HCT116 (cell line): ENCODE measurements at places on chromosomes 1 and 21. TPM values are rescaled to one million over a fixed set of nuclear protein-coding genes. Genes with fewer than 3 reads are reported as not detected.

DNA sequence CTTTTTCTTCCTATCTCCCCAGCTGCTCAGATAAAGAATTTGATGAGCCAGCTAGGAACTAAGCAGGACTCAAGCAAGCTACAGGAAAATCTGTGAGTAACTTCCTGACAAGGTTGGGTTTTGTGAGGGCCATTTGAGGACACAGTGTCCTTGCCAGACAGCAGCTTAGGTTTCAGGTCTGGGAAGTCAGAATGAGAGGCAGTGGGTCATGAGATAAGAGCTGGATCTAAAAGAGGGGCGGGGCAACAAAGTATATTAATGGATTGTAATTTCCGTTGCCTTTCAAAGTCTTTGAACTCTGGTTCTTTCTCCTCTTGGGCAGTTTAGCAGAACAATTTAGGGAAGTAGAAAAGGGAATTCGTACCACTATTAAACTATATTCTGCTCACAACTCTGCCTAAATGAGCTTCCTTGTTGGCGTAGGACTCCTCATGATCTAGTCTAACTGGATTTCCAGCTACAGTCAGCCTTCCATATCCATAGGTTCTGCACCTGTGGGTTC, 16.6 kb downstream of the STX12 start:
- 0 out of 2 replicates have a peak, but pooled peaks cover 2% of the 10 kb centered on the region for H3K4me1 ChIP-seq
- peaks cover 13% of the 10 kb centered on the region; the same call in 1 of the 2 replicates for H3K36me3 ChIP-seq
- H3K27ac ChIP-seq, result no peak overlapping the region
- H3K27me3 ChIP-seq, result no peaks in the 10 kb centered on the region
- no peak overlapping the region for H3K4me3 ChIP-seq

- H3K27ac ChIP-seq, result no peak overlapping the region
- peaks cover 11% of the 10 kb centered on the region for H3K4me1 ChIP-seq
- H3K27me3 ChIP-seq, result no peaks in the 10 kb centered on the region
- DNase-seq, result no peak
Measured at GRCh38 chr1:220880726-220881506, 1.7 kb downstream of the HLX start.

Gene FAM3B
- total RNA-seq, result not detected

DNA sequence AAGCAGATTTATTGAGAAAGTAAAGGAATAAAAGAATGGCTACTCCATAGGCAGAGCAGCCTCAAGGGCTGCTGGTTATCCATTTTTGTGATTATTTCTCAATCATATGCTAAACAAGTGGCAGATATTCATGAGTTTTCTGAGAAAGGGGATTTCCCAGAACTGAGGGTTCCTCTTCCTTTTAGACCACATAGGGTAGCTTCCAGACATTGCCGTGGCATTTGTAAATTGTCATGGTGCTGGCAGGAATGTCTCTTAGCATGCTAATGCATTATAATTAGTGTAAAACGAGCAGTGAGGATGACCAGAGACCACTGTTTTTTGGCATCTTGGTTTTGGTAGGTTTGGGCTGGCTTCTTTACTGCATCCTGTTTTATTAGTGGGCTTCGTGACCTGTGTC, 16.8 kb upstream of the FMN2 start:
- no peak for DNase-seq
- H3K4me3 ChIP-seq, result no peak overlapping the region
- H3K36me3 ChIP-seq, result no peaks in the 10 kb centered on the region
- no peaks in the 10 kb centered on the region for H3K4me1 ChIP-seq
- no peaks in the 10 kb centered on the region for H3K27me3 ChIP-seq

Gene ADCY10
- 0.30 TPM for total RNA-seq

- no peaks in the 10 kb centered on the region for H3K27me3 ChIP-seq
- no peaks in the 10 kb centered on the region for H3K36me3 ChIP-seq
- peak within 1 kb of the TSS; percentile 83 for H3K27ac ChIP-seq
- peaks cover 13% of the 10 kb centered on the region for H3K4me1 ChIP-seq
Measured at GRCh38 chr1:34984793-34985608, at the start of gene TMEM35B. Gene TMEM35B, minus strand, starts transcription at chr1:34985347. Its CDS starts 42 bp downstream, at chr1:34985305.

GRCh38 chr1:164601399-164602100, 42.6 kb downstream of the PBX1 start:
- no peak for DNase-seq
- peaks cover 23% of the 10 kb centered on the region for H3K4me1 ChIP-seq
- no peaks in the 10 kb centered on the region for H3K36me3 ChIP-seq
- no peaks in the 10 kb centered on the region for H3K27me3 ChIP-seq

Gene PPIAL4G
- total RNA-seq, result not detected

Gene RIPPLY3
- total RNA-seq, result not detected

Gene NBPF6
- total RNA-seq, result not detected

Gene PPFIA4
- total RNA-seq, result 10.8 TPM

DNA sequence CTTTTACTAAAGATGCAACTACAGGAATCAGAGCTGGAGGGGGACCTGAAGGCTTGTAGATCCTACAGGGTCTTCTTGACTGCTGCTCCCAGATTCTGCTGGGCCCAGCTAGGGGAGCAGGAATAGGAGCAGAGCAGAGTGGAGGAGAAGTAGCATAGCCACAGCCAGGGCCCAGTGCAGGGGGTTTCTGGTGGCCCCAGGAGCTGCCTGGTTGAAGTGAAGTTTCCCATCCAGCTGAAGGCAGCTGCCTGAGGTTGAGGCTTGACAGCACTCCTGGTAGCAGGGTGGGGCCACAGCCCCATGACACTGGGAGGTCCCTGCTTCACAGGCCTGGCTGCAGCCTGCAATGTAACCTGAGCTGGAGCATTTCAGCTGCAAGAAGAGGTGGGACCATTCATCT, 2.0 kb upstream of the INPP5B start:
- no peak for DNase-seq
- no peak overlapping the region for H3K4me3 ChIP-seq
- no peaks in the 10 kb centered on the region for H3K36me3 ChIP-seq
